ENCODE measurements at places on chromosomes 7 and 10.

DNA sequence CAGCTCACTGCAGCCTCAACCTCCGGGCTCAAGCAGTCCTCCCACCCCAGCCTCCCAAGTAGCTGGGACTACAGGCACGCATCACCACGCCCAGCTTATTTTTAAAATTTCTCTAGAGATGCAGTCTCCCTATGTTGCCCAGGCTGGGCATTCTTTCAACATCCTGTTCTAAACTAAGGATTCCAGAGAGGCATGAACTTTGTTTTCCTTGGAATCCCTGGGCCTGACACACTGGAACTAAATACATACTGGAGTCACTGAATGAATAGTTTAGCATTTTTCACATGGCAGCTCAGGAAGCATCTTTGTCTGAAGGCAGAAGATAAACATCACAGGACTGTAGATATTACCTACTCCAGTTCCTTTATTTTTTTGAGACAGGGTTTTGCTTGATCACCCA, 108.7 kb downstream of the ITIH5 start:
- H3K27ac ChIP-seq = no peak overlapping the region
- H3K4me3 ChIP-seq = no peak overlapping the region
- peaks cover 2% of the 10 kb centered on the region for H3K4me1 ChIP-seq
- H3K36me3 ChIP-seq = no peaks in the 10 kb centered on the region
- no peaks in the 10 kb centered on the region for H3K27me3 ChIP-seq

- H3K27me3 ChIP-seq = no peaks in the 10 kb centered on the region
- no peak for DNase-seq
- no peaks in the 10 kb centered on the region for H3K36me3 ChIP-seq
- no peaks in the 10 kb centered on the region for H3K4me1 ChIP-seq
- no peak overlapping the region for H3K4me3 ChIP-seq
- H3K27ac ChIP-seq = no peak overlapping the region
Measured at GRCh38 chr10:106424981-106425380, 739.5 kb downstream of the SORCS1 start.

DNA sequence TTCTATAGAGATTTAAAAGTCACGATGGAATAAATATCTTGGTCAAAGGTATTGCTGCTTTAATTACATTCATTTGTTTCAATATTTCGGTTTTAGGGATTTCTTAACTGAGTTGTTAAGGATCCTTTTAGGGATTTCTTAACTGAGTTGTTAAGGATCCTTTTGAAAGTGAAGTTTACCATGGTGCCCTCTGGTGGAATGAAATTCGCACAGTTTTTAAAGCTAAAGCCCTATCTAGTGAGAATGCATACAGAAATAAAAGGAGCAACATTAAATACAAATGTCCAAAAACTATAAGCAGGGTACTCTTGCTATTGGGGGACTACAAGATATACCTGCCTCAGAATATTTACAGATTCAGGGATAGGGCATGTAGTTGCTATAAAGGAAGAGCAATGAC, 193.7 kb downstream of the RNLS start:
- H3K27me3 ChIP-seq = no peaks in the 10 kb centered on the region
- no peak overlapping the region for H3K4me3 ChIP-seq
- H3K27ac ChIP-seq = no peak overlapping the region
- no peak for DNase-seq
- H3K4me1 ChIP-seq = peaks cover 6% of the 10 kb centered on the region
- H3K36me3 ChIP-seq = no peaks in the 10 kb centered on the region

GRCh38 chr7:79734181-79734580, 280.7 kb upstream of the MAGI2 start:
- no peaks in the 10 kb centered on the region for H3K27me3 ChIP-seq
- H3K36me3 ChIP-seq = no peaks in the 10 kb centered on the region
- H3K27ac ChIP-seq = no peak overlapping the region
- no peak overlapping the region for H3K4me3 ChIP-seq

- H3K4me1 ChIP-seq = no peaks in the 10 kb centered on the region
- no peaks in the 10 kb centered on the region for H3K27me3 ChIP-seq
- no peaks in the 10 kb centered on the region for H3K36me3 ChIP-seq
- H3K27ac ChIP-seq = no peak overlapping the region
- no peak for DNase-seq
Measured at GRCh38 chr7:43199371-43200160, 87.1 kb downstream of the HECW1 start.

GRCh38 chr7:11315666-11316258, 342.1 kb downstream of the PHF14 start:
- no peak overlapping the region for H3K27ac ChIP-seq
- H3K27me3 ChIP-seq = no peaks in the 10 kb centered on the region
- no peaks in the 10 kb centered on the region for H3K36me3 ChIP-seq
- no peak for DNase-seq
- H3K4me3 ChIP-seq = no peak overlapping the region

GRCh38 chr7:1309290-1309689, 76.6 kb downstream of the UNCX start:
- no peaks in the 10 kb centered on the region for H3K27me3 ChIP-seq
- H3K36me3 ChIP-seq = no peaks in the 10 kb centered on the region
- H3K27ac ChIP-seq = no peak overlapping the region
- no peak overlapping the region for H3K4me3 ChIP-seq

DNA sequence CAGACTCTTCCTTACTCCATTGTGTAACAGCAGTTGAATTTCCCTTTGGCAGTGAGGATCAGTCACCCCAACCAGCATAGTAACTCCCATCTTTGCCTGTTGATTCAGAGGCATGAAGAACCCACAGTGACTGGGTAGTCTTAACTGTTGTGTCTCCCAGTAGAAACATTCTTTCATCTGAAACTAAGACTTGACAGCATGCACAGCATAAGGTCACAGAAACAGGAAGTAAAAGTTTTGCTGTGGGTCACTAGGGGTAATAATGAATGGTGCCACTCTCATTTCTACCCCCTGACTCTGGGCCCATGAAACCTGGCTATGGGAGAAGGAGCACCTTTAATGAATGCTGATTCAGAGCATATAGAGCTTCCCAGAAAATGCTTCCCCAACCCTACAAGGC, 8.3 kb upstream of the FRMPD2 start:
- H3K4me3 ChIP-seq = no peak overlapping the region
- no peaks in the 10 kb centered on the region for H3K27me3 ChIP-seq
- no peaks in the 10 kb centered on the region for H3K36me3 ChIP-seq
- DNase-seq = no peak
- no peak overlapping the region for H3K27ac ChIP-seq

- no peaks in the 10 kb centered on the region for H3K4me1 ChIP-seq
- H3K27ac ChIP-seq = no peak overlapping the region
- no peaks in the 10 kb centered on the region for H3K36me3 ChIP-seq
- no peak for DNase-seq
- no peaks in the 10 kb centered on the region for H3K27me3 ChIP-seq
Measured at GRCh38 chr10:133448120-133448519, 5.6 kb upstream of the SCART1 start.

DNA sequence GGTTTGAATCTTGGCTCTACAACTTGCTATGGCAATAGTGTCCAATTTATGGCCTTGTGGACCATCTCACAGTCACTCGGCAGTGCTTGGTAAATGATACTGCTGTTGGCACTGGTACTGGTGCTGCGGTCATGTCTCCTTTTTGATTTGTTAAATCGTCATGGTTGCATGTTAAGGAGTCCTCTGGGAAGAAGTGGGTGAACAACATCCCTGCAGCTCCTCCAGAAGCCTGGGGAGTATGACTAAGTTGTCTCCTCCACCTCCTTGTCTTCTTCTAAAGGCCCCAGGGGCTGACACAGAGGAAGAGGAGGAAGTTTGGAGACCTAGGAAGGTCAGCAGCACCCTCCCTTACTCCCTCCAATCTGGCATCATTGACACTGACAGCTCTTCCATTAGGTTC, 8.5 kb downstream of the ITPRIP start:
- peaks cover 3% of the 10 kb centered on the region for H3K36me3 ChIP-seq
- H3K27me3 ChIP-seq = no peaks in the 10 kb centered on the region
- H3K4me3 ChIP-seq = no peak overlapping the region
- DNase-seq = no peak

DNA sequence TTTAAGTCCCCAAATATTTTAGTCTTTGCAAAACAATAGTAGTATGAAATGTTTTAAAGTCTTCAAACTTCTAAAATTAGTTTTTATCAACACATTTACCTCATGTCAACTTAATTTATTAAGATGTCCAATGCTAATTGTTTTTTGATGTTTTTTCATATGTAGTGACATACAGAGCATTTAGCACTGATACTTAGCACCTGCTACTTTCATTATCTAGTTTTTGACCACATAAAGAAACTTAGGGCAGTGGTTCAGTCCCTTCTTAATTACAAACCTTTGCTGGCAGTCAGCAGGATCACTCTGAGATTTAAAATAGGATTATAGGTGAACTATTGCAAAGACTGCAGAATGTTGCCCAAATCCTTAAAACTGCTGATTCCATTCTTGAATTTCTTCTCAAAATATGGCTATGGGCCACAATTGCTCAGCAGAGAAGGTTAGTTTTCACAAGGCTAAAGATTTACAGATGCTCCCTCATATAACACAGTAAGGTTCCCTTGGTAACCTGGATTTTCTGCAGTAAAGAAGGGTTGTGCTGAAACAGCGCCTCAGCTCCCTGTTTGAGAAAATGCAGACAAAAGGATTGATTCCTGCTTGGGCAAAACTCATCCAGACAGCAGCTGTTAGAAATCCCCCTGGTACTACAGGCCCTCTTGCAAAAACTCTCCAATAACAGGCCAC, 3.4 kb downstream of the GPR85 start:
- no peak overlapping the region for H3K4me3 ChIP-seq
- no peaks in the 10 kb centered on the region for H3K4me1 ChIP-seq
- H3K36me3 ChIP-seq = no peaks in the 10 kb centered on the region
- H3K27me3 ChIP-seq = no peaks in the 10 kb centered on the region
- no peak for DNase-seq

DNA sequence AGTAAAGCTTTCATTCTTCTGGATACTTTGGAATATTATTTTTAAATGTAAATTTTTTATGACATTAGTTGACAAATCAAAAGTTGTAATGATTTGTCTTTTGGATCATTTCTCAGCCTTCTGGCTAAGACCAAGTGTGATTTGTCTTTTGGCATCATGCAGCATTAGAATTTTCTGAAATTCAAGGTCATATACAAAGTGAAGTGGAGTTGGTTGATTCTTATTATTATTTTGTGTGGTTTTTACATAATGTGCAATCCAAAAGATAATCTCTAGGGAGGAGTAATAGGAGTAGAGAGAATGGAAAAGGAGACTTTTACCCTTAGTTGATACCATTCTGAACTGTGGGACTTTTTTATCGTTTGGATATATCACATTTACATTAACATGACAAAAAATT, 24.2 kb upstream of the SEPTIN7 start:
- H3K36me3 ChIP-seq = no peaks in the 10 kb centered on the region
- H3K4me1 ChIP-seq = no peaks in the 10 kb centered on the region
- no peaks in the 10 kb centered on the region for H3K27me3 ChIP-seq
- no peak overlapping the region for H3K4me3 ChIP-seq

DNA sequence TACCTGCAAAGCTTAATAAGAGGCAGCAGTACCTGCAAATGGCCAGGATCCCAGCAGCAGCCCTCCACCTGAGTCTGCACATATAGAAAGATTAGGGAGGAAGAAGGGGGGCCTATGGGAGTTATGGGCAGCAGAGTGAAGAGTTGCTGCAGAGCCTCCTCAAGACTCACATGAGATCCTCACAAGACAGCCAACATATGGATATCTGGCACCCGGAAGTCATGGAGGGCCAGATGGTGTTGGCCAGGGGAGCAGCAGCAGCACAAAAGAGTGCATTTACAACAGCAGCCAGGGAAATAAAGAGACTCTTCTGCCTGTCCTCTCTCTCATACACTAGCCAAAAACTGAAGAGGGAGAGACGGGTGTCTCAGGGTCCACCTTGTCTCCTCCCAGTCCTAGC, 4.0 kb upstream of the TAS2R40 start:
- H3K36me3 ChIP-seq = no peaks in the 10 kb centered on the region
- H3K27me3 ChIP-seq = no peaks in the 10 kb centered on the region
- H3K4me3 ChIP-seq = no peak overlapping the region
- H3K27ac ChIP-seq = no peak overlapping the region
- H3K4me1 ChIP-seq = no peaks in the 10 kb centered on the region

DNA sequence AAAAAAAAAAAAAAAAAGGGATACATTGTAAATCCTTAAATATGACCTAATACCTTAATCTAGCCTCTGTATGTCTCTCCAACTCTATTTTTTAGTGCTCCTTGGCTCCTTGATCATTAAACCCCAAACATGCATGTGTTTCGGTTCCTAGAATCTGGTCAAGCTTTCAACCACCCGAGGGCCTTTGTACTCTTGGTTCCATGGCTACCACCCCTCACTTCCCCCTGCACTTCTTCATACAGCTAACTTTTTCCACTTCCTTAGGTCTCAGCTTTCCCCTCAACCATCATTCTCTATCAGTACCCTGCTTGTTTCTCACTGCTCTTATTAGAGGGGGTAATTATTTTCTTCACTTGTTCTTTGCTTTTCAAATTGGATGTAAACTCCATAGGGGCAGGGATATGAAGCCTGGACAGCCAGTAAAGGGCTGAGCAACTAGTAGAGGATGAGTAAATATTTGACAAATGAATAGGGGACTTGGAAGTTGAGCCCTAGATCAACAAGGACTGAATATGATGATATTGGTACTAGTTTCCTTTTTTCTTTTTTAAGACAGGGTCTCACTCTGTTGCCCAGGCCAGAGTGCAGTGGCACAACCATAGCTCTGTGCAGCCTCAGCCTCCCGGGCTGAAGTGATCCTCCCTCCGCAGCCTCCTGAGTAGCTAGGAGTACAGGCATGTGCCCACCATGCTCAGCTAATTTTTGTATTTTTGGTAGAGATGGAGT, 4.3 kb upstream of the GDI2 start:
- H3K27me3 ChIP-seq = no peaks in the 10 kb centered on the region
- no peak overlapping the region for H3K27ac ChIP-seq
- no peak overlapping the region for H3K4me3 ChIP-seq
- DNase-seq = no peak
- H3K36me3 ChIP-seq = no peaks in the 10 kb centered on the region

DNA sequence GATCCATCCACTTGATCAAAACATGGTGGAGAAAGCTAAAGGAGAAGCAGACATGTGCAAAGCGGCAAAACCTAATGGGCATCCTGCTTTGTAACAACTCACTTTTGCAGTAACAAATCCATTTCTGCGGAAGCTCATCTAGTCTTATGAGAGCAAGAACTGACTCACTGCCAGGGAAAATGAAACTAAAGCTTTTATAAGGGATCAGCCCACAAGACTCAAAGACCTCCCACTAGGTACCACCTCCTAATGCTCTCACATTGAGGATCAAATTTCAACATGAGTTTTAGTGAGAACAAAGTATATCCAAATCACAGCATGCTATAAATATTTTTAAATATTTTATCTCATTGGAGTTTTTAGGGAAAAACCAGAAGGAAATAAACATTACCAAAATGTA, 120.1 kb upstream of the GNAI1 start:
- DNase-seq = no peak
- no peaks in the 10 kb centered on the region for H3K36me3 ChIP-seq
- no peak overlapping the region for H3K27ac ChIP-seq
- no peaks in the 10 kb centered on the region for H3K4me1 ChIP-seq
- H3K4me3 ChIP-seq = no peak overlapping the region
- no peaks in the 10 kb centered on the region for H3K27me3 ChIP-seq

DNA sequence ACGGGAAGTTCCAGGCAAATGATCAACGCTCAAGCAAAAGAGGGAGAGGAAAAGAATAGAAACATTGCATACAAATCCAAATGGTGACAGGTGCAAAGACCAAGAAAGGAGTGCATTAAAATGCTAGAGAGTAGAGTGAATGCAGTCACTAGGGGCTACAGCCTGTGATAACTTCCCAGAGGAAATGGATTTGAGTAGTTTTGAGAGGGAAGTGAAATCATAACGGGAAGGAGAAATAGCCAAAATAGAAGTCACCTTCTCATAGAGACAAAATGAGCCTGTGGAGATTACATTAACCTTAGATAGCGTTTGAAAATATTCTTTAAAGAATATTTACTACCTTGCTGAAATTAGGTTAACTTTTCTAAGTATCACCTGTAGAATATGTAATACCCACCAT, 26.5 kb downstream of the NUP42 start:
- DNase-seq = no peak
- no peaks in the 10 kb centered on the region for H3K27me3 ChIP-seq
- H3K27ac ChIP-seq = no peak overlapping the region
- no peak overlapping the region for H3K4me3 ChIP-seq
- no peaks in the 10 kb centered on the region for H3K4me1 ChIP-seq

Data from trophoblast cell (in vitro differentiated cells and primary cell).